ENCODE measurements at places on chromosomes 4 and X.

DNA sequence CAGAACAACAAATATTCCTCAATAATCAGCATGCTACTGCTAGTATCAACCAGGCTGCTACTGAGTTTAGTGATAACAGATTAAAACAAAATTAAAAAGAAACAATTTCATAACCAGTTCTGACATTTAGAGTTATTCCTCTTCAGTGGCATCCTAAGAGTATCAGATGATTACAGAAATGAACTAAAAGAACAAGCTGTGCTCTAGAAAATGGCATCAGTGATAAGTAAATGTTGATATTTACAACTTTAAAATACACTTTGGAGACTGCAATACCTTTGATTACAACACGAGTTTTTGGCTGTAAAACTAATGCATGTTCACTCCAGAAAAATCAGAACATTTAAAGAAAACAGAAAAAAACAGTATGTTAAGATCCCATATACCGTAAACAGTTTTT is 72.9 kb downstream of the ADGRA3 start:
- no peak for DNase-seq

DNA sequence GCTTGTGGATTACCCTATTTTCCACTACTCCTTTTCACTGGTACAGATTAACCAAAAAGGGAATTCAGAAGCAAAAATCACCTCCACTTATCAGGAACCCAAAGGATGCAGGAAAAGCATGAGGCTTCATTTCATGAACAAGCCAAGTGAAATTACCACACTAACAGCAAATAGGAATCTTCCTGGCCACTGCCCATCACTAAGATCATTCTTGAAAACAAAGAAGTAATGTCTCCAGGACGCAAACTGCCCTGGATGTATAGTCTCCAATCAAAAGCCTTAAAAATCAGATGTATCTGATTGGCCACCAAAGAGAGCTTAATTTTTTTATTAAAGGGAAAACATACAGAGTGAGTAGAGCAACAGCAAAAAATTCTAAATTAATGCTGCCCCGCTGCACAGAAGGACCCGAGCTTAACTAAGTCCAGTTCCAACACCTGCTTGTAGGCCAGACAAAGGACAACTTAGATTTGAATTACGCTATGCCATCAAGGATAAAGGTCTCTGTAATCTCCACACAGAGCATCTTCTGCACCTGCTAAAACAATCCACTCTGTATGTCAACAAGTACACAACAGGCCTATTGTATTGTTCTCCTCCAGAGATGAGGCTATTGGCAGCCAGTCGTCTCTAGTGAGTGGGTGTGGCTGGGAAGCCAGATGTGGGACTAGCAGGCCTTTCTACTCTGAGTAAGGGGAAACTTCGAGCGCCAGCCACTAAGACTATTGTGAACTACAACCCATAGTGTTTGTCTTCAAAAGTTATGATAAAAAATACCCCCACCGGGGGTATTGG is 12.4 kb downstream of the ZDHHC9 start:
- no peak for DNase-seq

- DNase-seq: no peak
Observed at GRCh38 chr4:112938461-112939058, 110.9 kb upstream of the ANK2 start.

DNA sequence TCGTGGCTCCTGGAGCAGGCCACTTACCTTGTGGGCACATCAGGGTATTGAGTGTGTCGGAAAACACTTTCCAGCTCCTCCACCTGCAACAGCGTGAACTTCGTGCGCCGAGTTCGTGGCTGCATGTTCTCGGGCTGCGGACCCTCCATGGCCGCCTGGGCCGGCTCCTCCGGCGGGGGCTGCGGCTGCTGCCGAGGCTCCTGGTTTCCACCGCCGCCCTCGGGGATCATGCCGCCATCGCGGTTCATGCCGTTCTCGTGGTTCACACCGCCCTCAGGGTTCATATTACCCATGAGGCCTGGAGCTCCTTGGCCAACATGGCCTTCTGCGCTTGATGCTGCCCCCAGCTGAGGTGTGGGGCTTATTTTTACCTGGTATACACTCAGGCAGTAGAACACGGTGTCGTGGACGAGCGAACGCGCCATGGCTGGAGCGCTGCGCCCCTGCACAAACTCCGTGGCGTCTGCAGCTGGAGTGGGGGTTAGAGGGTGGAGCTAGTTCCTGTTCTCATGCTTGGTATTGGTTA is at the start of gene RHOXF1:
Gene RHOXF1 (minus strand): TSS at position 476 of the 526 bp plus-strand sequence. CDS start 51 bp downstream, at position 425.
- DNase-seq: no peak

- DNase-seq: no peak
Observed at GRCh38 chr4:93657527-93657926, 171.0 kb upstream of the ATOH1 start.

GRCh38 chrX:2589186-2590020 is 88.6 kb upstream of the DHRSX start:
- DNase-seq: no peak

- DNase-seq: no peak
Observed at GRCh38 chrX:57178605-57179004, 41.4 kb upstream of the SPIN2A start.

- no peak for DNase-seq
Observed at GRCh38 chrX:104987063-104987462, 233.4 kb downstream of the TEX13A start.

DNA sequence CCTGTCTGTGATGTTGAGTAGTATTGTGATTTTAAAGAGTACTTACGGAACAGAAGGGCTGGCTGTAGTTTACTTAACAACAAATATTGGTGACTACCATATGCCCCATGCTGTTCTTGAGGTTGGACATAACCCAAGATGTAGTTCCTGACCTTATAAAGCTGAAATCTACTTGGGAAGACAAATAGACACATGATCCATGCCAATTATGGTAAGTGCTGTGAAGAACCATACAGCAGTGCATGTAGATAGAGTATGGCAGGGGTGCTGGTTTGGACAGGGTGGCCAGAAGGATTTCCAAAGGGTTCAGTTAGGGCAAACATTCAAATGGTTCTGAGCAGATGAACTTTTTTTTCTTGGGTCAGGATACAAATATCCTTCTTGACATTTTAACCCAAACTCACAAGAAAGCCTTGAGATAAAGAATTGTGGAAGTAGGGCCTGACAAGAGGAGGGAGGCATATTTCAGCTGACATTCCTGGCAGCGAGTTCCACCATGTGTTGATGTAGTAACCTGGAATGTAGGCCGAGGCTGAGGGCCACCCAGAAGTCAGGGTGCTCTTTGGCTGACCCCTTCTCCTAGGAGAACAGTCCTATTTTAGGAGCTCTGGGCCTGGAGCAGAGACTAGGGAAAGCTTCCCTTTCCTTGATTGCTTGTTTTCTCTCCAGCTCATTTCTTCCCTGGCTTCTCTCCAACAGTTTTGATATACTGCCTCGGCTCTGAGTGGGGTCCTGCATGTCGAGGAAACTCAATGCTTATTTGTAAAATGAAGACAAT is 74.2 kb downstream of the FREM3 start:
- DNase-seq: no peak

- no peak for DNase-seq
Observed at GRCh38 chrX:153970357-153971123, 1.1 kb downstream of the HCFC1 start.

DNA sequence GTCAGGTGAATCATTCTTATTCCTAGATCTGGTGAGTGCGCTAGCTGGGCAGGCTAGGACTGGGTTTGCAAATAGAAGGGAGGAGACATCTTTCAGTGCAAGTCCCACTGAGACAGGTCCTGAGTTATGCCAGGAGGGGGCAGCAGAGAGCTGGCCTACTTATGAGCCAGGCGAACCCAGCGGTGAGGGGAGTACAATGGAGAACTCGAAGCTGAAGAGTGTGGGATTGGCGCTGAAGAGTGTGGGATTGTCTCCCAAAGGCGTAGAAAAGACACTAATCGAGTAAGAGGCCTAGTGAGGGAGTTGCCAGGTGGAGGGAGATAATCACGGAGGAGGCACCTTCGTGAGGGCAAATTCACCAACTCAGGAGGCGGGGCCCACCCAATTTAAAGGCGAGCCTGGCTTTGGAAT is 91.7 kb upstream of the CXorf66 start:
- peak; percentile 15 for DNase-seq

GRCh38 chrX:8773117-8773516 is 28.1 kb downstream of the FAM9A start:
- DNase-seq: no peak

- no peak for DNase-seq
Observed at GRCh38 chr4:4668355-4669210, 126.7 kb upstream of the STX18 start.

DNA sequence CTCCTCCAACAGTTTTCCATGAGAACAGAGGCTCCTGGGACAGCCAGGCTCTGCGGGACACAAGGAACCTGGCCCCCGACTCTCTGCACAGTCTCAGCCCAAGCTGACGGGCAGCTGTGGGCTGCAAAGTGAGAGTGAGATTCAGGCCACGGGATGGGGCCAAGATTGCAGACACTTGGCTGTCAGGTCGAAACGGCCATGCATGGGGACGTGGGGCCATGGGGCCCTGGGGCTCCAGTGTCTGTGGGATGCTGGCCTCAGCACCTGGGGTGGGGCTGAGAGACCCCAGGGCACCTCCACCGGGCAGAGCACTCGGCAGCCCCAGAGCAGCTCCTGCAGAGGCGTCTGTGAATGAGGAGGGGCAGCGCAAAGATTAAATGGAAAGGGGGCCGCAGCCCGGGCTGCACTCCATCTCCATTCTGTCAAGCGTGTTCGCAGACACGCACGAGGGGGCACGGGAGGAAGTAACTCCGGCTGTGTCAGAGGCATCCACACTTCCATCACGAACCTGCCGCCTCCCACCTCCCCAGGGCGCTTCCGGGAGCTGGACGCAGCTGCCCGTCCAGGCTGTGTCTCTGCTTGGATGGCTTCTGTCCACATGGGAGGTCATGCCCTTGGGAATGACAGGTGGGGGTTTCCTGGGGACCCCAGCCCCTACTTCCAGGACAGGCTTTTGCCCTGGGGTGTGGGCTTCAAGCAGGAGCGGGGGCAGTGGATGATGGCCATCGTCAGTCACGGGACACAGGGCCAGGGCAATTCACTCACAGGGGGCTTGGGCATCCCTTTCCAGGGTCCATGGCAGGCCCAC is 82.8 kb upstream of the NKX1-1 start:
- no peak for DNase-seq

GRCh38 chrX:9362363-9362928 is 102.4 kb upstream of the TBL1X start:
- no peak for DNase-seq

GRCh38 chrX:103911236-103911635 is 51.2 kb upstream of the TMSB15B start:
- no peak for DNase-seq

- DNase-seq: no peak
Observed at GRCh38 chr4:189304809-189305208, 635.9 kb upstream of the FRG1 start.

DNA sequence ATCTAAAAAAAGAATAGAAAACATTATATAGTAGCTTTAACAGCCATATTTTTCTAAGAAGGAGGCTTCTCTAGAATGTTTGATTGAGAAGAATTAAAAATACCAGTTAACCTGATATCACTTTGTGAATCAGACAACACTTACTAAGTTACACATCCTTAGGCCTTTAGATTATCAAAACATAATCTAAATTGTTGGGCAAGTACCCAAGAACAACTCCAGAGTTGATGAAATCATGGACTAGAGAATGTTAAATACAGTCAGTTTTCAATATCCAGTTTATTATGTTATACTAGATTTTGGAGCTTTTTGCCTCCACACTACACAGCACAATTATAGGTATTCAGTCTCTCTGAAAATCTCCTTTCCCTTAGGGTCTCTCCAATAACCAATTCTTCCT is 39.6 kb downstream of the ARL13A start:
- no peak for DNase-seq

- DNase-seq: peak; percentile 38
Observed at GRCh38 chr4:38177035-38177546, 216.9 kb downstream of the PTTG2 start.

DNA sequence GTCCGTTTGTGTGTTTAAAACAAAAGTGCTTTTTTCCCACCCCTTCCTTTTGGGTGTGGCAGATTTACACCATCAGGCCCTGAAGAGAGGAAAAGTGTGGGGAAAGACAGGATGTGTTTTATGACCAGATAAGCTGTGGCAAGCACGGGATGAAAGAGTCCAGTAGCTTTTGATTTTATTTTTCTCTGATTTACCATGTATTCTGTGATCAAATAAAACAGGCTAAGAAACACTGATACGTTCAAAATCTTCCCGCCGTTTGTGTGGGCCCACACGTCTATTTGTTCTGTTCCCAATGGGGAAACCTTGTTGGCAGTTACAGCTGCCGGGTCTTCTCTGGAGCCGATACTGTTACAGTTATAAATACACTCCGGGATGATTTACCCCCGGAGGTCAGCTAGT is 10.8 kb downstream of the LRP2BP start:
- DNase-seq: no peak

DNA sequence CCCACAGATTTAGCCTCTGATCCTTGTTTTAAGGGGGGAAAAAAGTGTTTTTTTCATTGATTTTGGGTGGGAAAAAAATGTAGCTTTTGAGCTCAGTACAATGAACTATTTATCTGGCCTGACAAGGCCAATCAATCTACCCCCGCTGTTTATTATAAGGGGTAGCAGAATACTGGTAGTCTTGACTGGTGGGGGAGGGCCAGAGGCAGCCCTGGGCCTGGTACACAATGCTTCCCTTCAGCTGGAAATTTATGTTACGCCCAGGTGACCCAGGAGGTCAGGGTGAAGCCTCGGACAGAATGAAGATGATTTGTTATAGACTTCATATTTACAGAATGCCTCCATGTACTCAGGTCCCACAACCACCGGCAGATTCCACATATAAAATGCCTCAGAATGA is 143.2 kb downstream of the SH3KBP1 start:
- DNase-seq: no peak

DNA sequence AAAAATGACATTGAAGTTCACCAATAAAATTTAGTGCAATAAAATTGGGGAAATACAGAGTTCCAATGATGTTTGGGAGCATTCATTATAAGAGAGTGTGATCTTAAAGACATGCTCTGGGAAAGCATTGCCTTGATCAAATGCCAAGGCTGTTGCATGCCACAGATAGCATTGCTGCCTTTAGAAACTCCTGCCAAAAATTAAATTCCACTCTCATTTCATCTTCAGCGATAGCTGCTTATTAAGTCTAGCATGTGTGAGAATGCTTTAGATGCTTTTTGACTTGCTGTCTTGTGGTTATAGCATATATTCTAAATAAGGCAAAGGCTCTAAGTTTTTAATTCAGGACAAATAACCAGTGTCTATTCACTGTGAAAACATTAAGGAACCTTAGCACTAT is 49.3 kb downstream of the NPNT start:
- no peak for DNase-seq

DNA sequence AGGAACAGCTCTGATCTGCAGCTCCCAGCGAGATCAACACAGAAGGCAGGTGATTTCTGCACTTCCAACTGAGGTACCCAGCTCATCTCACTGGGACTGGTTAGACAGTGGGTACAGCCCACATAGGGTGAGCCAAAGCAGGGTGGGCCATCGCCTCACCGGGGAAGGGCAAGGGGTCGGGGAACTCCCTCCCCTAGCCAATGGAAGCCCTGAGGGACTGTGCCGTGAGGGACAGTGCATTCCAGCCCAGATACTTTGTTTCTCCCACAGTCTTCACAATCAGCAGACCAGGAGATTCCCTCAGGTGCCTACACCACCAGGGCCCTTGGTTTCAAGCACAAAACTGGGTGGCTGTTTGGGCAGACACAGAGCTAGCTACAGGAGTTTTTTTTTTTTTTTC is 555.9 kb downstream of the BCOR start:
- no peak for DNase-seq

All from stimulated activated CD8-positive, alpha-beta memory T cell treated with anti-CD3 and anti-CD28 coated beads, Interleukin-15, amount 100 ng/mL, for 48 hours (primary cell).